ENCODE measurements at places on chromosomes 7 and 10.

GRCh38 chr10:110413049-110413783, 84.5 kb upstream of the DUSP5 start:
- DNase-seq = peak; percentile 24

- DNase-seq = no peak
These were observed 156.6 kb downstream of the CCDC3 start for GRCh38 chr10:12844811-12845483.

GRCh38 chr7:138223402-138223879, 147.2 kb downstream of the AKR1D1 start:
- DNase-seq = no peak

DNA sequence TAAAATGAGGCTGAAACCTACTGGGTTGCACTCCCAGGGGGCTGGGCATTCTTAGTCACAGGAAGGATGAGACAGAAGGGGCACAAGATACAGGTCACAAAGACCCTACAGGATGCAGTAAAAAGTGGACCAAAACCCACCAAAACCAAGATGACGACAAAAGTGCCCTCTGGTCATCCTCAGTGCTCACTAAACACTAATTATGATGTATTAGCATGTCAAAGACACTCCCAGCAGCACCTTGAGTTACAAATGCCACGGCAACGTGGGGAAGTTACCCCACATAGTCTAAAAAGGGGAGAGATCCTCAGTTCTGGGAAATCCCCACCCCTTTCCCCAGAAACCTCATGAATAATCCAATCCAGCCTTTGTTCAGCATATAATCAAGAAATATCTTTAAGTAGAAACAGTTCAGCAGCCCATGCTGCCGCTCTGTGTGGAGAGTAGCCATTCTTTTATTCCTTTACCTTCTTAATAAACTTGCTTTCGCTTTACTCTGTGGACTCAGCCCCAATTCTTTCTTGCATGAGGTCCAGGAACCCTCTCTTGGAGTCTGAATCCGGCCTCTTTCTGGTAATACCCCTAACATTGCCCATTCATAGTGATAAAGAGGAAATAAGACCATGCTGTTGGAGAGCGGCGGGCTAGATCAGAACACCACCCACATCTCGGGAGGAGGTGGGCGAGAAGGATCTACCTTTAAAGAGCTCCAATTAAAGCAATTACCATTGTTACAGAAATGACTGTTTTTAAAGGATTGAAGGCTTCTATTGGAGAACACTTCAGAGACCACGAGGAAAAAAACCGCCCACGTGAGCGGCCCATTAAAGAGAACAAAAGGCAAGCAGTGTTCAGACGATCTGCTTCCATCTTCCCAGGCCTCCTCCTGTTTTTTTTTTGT, 170.9 kb downstream of the USP6NL start:
- no peak for DNase-seq

GRCh38 chr7:134720091-134720935, 59.1 kb upstream of the CALD1 start:
- DNase-seq = no peak

- no peak for DNase-seq
These were observed 32.4 kb downstream of the KMT2E start for GRCh38 chr7:105046414-105046813.

DNA sequence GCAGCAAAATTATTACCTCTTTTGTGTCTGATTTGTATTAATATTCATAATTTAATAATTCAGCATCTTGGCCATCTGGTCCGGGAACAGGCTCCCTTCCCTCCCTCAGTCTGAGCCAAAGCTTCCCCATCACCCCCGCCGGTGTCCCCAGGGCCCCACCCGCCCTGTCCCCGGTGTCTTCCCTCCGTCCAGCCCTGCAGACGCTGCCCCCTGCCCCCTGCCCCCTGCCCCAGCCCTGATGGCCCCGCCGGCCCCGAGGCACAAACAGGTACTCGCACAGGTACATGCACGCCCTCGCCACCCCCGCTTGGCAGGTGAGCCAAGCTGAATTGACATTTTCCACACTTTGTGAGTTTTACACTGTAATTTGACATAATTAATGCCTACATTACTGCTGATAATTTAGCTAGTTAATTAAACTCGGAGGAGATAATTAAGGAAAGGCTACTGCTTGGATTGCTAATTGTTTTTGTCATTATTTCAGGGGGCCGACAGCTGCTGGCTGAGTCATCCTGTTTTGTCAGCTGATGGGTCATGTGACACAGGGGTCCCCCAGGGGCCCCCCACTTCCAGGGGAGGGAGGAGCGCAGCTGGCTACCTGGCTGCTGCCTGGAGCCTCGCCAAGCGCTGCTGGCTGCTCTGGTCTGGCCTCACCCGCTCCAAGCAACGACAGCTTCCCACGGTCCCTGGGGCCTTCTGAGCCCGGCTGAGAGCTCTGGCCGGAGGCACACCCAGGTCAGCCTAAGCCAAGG, 36.6 kb downstream of the MICALL2 start:
- DNase-seq = no peak

DNA sequence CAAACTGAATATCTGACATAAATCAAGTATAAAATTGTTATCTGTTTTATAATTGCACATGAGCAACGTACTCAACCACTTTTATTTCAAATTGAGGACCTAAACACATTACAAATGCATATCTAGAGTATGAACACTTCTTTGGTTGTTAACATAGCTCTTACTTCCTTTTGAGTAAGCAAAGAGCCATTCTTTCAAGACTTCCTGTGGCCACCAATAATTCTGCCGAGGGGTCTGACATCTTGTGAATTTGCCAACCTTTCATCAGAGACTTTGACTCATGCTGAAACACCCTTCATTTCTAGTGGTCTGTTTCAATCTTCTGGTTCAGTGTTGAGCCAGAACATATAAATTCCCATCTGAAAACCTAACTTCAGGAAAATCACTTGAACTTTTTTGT, 59.4 kb downstream of the CDK14 start:
- DNase-seq = no peak

GRCh38 chr7:142432377-142432776, 174.5 kb upstream of the PRSS58 start:
- no peak for DNase-seq

DNA sequence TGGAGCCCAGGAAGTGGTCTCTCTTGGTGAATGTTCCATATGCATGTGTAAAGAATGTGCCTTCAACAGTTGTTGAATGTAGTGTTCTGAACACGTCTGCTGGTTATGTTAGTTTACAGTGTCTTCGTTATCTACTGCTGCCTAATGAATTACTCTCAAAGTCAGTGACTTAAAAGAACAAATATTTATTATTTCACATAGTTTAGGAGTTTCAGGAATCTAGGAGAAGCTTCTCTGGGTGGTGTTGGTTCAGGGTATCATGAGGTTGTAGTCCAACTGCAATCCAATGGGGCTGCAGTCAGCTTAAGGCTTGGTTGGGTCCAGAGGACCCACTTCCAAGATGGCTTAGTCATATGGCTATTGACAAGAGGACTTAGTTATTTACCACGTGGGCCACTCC, 36.6 kb upstream of the IGFBP3 start:
- DNase-seq = no peak

GRCh38 chr10:48545462-48546145, 59.3 kb downstream of the ARHGAP22 start:
- no peak for DNase-seq

- DNase-seq = no peak
These were observed 225.8 kb upstream of the FAM3C start for GRCh38 chr7:121621937-121622336.

- DNase-seq = no peak
These were observed 119.9 kb downstream of the HPSE2 start for GRCh38 chr10:99115703-99116102.

- DNase-seq = no peak
These were observed 63.0 kb downstream of the HDAC9 start for GRCh38 chr7:18558503-18558902.

- no peak for DNase-seq
These were observed 48.1 kb downstream of the NRP1 start for GRCh38 chr10:33286157-33286934.

DNA sequence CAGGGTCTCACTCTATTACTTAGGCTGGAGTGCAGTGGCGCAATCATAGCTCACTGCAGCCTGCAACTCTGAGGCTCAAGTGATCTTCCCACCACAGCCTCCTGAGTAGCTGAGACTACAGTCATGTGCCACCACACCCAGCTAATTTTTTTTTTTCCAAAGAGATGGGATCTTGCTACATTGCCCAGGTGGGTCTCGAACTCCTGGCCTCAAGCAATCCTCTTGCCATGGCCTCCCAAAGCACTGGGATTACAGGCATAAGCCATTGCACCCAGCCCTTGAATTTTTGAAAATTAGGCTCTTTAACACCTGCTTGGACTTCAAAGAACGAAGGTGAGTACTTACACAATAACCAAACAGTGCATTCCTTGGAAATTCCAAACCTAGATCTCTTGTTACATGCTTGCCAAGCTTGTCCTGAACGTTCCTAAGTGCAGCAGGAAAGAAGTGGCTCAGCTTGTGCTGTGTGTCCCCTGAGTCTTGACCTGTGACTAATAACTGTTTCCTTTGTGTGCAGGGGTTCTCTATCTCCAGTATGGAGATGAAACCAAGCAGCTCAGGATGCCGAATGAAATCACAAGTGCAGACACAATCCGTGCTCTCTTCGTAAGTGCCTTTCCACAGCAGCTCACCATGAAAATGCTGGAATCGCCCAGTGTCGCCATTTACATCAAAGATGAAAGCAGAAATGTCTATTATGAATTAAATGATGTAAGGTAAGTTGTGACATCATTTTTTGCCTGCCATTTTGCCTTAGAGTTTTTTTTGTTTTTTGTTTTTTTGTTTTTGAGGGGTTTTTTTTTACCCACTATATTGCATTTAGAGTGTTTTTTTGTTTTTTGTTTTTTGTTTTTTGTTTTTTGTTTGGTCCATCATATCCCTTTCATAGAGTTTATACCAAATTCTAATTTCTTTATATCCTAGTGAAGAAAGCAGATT, 223.8 kb downstream of the KIAA1217 start:
- DNase-seq = no peak

GRCh38 chr10:67075491-67075971, 149.7 kb downstream of the LRRTM3 start:
- no peak for DNase-seq

GRCh38 chr10:7261351-7261750, 149.5 kb downstream of the SFMBT2 start:
- DNase-seq = no peak

DNA sequence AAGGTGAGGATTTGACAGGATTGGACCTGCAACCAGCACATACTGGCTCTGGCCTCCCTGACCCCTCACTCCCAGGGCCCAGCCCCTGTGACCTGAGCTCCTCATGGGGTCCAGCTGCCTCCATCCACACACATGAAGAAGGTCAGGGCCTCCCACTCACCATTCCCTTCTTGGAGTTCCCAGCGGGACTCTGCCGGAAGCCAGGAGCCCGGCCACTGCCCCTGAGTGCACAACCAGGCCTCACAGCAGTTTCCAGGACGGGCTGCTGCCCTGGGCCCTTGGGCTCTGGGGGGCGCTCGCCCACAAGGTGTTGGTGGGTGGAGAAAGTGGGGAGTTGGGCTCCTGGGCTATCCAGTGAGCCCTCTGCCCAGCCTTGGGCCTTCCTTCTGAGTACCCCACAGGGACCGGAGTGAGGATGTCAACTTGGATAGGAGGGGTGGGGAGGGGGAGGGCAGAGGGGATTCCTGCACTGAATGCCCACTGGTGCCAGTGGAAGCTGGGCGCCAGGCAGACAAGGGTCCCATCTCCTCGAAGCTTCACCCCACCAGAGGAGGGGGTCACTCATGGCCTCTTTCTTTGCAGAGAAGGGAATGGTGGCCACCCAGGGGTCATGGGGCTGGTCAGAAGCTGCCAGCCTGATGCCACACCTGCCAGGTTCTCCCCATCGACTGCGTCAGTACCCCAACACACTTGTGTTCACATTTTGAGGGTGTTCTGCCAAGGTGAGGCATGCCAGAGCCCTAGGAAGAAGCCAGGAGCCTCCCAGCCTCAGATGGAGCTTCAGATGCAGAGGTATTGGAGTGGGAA, 115.3 kb downstream of the PTPN20 start:
- no peak for DNase-seq

DNA sequence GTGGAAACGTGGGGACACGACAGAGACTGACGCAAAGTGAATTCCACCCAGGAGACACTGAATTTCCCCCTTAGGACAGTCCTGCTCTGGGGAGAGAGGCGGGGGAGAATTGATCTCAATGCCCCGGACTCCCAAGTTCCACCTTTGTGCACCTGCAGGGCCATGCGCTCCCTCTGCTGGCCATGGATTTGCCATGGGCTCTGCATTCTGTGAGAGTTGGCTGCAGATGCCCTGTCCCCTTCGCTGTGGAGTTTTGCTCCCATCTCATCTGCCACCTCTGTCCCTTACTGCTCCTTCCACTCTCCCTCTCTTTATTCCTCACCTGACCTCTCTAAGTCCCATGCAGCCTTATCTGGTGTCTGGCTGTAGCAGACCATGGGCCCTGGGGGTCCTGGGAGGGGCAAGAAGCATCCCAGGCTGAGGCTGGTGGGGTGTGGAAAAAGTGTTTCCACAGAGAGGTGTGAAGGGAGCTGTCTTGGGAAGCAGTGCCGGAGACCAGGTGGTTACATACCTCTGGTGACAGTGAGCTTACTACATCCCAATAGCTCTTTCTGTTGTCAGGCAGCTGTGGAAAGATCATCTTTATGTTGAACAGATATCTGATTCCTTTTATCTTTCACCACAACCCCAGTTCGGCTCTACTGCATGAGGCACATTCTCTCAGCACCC, 14.3 kb downstream of the GHRHR start:
- peak; percentile 31 for DNase-seq

GRCh38 chr7:12833829-12834228, 146.4 kb downstream of the ARL4A start:
- DNase-seq = no peak

- no peak for DNase-seq
These were observed 616.4 kb upstream of the GHITM start for GRCh38 chr10:83522881-83523386.

- no peak for DNase-seq
These were observed 7.8 kb upstream of the CCNY start for GRCh38 chr10:35328404-35329037.

DNA sequence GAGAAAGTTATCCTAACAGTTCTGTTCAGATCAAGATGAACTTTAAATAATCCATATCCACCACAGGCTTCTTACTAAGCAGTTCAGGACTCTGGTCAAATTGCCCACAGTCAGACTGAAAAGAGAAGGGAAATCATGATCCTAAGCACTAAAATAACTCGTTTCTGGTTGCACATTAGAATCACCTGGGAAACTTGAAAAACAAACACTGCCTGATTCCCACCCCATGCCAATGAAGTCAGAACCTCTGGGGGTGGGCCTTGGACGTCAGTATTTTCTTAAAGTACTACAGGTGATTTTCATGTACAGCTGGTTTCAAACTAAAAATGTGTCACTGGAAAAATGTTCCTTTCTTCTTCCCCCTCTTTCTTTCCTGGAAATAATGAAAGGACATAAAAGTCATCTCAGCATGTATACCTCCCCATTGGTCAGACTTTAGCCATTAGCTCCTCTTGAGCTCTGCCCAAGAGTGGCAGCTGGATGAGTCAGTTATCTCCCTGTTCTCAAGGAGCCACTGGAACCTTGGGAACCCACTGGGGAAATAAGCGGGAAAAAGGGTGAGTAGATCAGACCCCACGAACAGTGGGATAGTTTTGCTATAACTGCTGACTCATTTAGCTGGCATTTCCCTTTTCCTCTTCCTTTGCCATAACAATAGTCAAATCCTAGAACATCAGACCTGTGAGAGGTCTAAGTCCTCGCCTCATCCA, 75.3 kb upstream of the IL6 start:
- no peak for DNase-seq

GRCh38 chr7:26153823-26154783, 2.1 kb downstream of the NFE2L3 start:
- DNase-seq = peak; percentile 54
